ENCODE measurements at places on chromosomes 7 and 10.

GRCh38 chr7:69775231-69775771, 177.0 kb downstream of the AUTS2 start:
- no peak for DNase-seq

DNA sequence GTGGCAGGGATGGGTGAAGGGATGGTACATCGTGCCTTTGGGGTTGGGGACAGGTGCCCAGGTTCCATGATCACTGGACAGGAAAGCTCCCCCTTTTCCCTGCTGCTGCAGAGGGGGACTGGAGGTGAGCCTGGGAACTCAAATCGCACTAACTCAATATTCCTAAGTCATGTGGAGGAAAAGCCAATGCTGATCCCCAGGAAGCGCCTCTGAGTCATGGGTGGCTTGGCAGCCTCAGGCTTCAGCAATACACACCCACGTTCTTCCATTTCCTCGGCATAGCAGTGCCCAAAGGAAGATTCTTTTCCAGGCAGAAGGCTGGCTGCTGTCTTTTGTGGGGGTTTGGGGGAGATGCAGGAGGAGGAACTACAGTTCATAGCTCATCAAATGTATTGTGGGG, 165.8 kb downstream of the CCDC3 start:
- DNase-seq = no peak

- no peak for DNase-seq
These were observed 54.5 kb downstream of the WAC start for GRCh38 chr10:28587270-28587969.

DNA sequence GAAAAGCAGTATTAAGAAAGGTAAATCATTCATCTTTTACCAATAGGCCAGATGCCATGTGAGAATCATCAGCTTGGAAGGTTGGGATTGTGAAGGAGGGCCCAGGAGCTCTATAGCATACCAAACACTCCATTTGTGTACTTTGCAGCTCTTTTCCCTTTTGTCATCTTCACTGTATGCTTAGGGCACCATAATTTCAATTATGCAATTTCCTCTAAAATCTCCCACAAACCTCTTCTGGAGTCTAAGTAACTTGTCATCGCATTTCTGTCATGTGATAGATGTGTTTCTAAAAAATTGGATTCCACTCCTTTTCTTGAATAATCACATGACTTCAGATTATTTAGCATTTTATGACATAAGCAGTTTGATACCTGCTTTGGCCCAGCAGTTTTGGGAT, 17.9 kb downstream of the RPP30 start:
- no peak for DNase-seq
